Kidney tubule cell (primary cell): ENCODE measurements at places on chromosomes 16 and 17.
A peak's percentile ranks its signal among the peaks of the same experiment; 100 is the strongest.

DNA sequence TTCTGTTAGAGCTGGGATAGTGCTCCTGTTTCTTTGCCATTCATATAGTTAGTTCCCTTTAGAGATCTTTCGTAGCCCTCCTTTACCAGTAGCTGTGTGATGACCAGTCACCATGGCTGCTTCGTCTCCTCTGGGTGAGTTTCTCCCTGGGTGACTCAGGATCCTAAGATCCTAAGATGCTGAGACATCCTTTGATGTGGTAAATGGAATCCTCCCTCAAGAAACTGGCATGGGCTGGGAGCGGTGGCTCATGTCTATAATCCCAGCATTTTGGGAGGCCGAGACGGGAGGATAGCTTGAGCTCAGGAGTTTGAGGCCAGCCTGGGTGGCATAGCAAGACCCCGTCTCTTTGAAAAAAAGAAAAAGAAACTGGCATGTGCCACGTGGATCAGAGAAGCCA lies 5.9 kb downstream of the PHAF1 start:
- DNase-seq: peak; percentile 96

GRCh38 chr17:80492343-80493136 lies 16.1 kb upstream of the NPTX1 start:
- DNase-seq: no peak

- DNase-seq: no peak
Observed at GRCh38 chr17:29757788-29758187, 135.1 kb upstream of the CORO6 start.

- DNase-seq: no peak
Observed at GRCh38 chr16:71472931-71473330, 10.9 kb upstream of the ZNF23 start.

DNA sequence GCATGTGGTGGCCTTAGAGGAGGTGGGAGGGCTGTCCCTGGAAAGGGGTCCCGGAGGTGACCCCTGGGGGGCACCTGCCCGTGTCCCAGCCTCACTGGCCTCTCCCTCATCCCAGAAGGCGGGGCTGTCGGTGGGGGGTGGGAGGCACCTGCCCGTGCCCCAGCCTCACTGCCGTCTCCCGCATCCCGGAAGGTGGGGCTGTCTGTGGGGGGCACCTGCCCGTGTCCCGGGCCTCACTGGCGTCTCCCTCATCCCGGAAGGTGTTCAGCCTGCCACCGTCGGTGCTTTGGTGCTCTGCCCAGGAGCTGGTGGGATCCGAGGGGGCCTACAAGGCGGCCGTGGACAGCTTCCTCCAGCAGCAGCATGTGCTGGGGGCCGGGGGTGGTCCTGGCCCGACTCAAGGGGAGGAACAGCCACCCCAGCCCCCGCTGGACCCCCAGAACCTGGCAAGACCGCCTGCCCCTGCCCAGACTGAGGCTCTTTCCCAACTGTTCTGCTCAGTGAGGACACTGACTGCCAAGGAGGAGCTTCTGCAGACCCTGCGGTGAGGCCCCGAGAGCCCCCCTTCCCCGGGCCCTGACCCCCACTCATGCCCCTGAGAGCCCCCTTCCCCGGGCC lies 6.2 kb downstream of the CTU2 start:
- DNase-seq: no peak

- no peak for DNase-seq
Observed at GRCh38 chr17:45301674-45302073, 15.1 kb downstream of the MAP3K14 start.

DNA sequence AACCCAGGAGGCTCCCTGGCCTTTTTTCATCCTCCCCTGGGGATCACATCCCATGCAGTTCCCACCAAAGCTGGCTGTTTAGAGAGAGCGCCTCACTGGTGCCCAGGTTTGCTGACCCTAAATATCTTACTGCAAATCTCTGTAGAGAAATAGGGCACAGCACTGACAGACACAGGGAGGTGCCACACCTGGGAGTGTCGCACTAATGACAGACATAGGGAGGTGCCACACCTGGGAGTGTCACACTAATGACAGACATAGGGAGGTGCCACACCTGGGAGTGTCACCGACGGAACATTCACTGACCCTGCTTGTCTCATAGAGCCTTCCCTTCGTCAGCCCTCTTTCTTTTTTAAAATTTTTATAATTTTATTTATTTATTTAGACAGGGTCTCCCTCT lies 25.6 kb downstream of the UNK start:
- DNase-seq: no peak

DNA sequence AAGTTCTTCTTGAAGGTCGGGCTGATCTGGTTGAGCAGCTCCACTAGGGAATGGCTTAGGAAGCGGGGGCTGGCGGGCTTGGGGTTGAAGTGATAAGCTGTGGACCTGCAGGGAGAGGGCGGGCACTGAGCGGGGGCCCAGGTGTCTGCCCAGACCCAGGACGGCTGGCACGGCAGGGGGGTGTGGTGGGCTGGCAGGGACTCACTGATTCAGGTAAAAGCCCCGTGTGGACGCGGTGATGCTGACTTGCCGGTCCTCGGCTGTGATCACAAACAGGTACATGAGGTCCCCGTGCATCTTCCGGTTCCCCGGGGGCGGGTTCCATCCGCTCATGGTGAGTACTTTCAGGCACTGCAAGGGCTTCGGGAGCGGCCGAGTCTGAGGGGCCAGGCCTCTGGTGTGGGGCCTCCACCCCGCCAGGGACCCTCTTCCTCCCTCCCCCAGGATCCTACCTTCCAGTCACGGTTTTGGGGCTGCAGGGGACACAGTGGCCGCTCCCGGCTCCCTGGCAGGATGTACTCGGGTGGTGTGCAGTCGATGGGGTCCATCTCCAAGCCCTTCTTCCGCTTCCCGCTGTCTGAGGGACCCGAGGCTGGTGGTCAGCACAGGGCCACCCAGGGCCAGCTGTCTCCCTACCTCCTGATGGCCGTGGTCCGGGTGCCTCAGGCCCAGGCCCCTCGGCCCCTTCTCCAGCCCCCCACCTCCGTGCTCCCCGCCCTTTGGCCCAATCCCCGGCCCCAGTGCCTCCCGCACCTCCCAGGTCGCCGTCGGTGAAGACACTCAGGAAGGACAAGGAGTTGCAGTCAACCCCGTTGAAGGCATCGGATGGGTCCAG lies 10.2 kb downstream of the CLUH start:
- DNase-seq: no peak

DNA sequence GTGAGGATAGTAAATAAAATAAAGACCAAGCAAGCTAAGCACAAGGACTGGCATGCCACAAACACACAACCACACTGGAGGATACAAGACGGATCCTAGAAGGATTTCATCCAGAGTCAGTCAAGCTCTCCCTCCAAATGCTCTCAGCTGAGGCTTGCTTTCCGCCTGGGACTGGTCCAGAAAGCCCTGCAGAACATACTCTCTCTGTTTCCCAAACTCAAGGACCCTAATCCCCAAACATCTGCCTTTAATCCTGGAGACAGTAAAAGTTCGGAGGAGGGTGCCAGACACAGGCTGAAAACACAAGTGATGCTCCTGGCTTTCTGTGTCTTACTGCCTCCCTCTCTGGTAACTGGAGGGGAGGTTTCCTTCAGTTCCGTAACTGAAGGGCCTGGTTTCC lies 5.3 kb upstream of the HSD11B2 start:
- no peak for DNase-seq
